ENCODE measurements at places on chromosomes 11 and 22. TPM values are rescaled to one million over a fixed set of nuclear protein-coding genes. Genes with fewer than 3 reads are reported as not detected.

SDHAF2 gene
- total RNA-seq, result 48.6 TPM

ANKK1 gene
- total RNA-seq, result not detected

OR4C45 gene
- not detected for total RNA-seq

RAG2 gene
- not detected for total RNA-seq

Measured in A549 treated with Mapracorat at 1 μM for 4 hours (cell line).